ENCODE measurements at places on chromosomes 11 and 22.

DNA sequence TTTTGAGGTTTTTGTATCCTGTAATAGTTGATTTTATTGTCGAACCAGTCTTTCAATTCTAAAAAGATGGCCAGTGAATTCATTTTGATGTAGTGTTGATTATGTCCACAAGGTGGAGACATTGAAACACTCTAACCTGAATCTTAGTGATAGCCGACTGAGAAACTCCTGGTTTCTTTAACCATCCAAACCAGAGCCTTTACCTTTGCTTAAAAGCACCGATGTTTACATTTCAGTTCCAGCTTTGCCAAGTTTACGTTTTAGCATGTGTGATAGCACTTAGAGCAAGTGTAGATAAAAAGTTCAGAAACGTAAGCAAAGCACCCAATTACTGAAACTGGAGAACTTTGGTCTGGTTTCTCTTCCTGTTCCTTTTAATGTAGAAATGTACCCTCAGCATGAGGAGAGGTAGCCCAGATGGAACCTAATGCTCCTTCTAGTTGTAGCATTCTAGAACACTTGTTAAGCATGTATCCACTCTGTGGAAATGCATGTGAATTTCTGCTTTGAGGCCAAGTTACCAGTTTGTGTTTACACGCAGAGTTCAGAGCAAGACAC, 208.6 kb downstream of the DBX1 start:
- DNase-seq = no peak

DNA sequence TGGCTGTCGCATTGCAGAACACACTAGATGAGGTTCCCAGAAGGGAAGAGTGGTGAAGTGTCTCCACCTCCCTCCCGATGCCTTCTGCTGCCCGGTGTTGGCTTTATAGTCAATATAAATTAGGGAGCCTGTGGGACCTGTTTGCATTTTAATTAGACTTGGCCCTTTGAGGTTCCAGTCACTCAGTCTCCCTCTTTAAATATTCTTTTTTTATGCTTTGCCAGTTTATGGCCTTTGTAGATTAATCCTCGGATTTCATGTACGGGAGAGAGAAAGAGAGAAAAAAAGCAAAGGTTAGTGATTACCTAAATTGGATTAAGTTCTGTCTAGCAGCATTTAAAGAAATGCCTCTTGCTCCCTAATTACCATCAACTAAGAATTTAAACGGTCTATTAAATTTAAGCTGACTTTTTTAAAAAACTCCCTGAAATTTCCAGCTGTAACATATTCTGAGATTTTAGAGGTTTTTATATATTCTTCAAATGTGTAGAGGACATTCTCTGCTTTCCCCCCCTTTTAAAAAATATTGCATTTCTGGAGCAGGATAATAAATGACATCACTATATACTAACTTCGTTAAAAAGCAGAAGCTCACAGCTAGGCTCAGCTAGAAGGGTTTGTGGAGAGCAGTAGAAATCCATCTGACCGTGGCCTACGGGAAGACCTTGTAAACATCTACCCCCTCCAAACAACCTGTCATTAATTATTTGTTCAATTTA, 84.4 kb downstream of the PRR5L start:
- DNase-seq = no peak

GRCh38 chr22:35465109-35465701, 65.3 kb downstream of the MCM5 start:
- DNase-seq = no peak

- no peak for DNase-seq
These were observed 13.2 kb downstream of the POLR3H start for GRCh38 chr22:41530890-41531714.

GRCh38 chr22:29580200-29580810, 608 bp downstream of the NIPSNAP1 start:
- DNase-seq = no peak

DNA sequence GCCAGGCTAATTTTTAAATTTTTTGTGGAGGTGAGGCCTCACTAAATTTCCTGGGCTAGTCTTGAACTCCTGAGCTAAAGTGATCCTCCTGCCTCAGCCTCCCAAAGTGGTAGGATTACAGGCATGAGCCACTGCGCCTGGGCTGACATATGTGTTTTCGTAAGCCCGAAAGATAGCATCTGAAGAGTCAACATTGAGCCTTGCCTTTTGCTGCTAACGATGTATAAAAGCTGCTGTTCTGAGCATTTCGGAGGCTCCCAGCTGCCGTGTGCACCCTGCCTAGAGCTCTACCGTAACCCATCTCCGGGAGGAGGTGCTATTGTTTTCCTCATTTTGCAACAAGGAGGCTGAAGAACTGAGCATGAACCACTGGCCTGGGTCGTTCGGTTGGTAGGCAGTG, 18.1 kb upstream of the PPP6R3 start:
- no peak for DNase-seq

DNA sequence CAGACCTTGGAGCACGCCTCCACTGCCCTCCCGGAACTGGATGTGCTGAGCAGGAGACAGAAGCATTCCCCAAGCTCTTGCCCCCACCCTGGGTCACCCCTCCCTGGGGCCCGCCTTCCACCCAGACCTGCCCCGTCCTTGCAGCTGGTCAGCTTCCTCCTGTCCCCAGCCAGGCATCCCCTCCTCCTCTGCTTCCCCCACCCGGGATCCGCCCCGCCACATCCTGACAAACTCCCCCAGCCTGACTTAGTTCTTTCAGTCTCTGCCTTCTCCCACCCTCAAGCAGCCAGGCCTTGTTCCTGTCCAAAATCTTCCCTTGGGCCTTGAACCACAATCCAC, 1.1 kb upstream of the PLXNB2 start:
- no peak for DNase-seq

- no peak for DNase-seq
These were observed 24.1 kb upstream of the TTC36 start for GRCh38 chr11:118503216-118503615.

DNA sequence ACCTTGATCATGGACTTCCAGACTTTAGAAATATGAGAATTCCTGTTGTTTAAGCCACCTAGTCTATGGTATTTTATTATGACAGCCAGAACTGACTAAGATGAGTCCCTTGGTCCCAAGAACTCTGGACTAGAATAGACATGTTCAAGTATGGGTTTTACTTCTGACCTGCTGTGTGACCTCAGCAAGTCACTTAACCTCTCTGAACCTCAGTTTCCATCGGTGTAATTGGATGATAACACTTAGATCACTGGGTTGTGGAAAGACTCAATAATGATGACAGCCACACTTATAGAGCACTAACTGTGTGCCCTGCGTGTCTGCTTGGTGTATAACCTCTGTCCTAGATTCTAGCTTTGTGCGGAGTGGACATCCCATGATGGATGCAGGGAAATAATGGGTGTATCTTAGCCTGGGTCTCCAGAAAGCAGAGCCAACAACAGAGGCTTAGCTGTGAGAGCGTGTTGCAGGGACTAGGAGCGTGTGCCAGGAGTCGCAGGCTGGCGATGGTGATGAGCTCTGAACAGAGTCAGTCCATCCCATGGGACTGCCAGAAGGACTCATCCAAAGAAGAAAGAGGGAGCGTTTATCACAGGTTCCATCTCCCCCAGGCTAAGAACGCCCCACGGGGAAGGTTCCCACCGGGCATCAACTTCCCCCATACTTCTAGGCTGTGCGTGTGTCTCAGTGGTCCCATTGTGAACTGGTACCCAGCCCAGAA, 93.2 kb upstream of the TP53I11 start:
- no peak for DNase-seq

DNA sequence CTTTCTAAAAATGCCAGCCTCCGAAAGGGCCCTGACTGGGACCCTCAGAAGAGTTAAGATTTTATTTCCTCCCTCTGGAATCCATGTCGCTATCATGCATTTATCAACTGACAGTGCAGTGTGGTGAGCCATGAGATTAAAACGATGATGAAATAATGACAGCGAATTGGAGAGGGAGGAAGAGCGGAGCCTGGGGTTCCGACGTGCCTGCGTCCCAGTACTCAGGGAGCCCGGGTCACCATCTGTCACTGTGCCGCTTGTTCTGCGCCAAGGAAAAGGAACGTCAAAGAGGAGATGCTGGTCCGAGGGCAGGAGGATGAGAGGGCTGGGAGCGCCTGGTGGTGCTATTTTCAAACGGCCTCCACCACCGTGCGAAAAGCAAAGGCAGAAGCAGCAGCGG, 46.2 kb downstream of the MACROD1 start:
- no peak for DNase-seq

DNA sequence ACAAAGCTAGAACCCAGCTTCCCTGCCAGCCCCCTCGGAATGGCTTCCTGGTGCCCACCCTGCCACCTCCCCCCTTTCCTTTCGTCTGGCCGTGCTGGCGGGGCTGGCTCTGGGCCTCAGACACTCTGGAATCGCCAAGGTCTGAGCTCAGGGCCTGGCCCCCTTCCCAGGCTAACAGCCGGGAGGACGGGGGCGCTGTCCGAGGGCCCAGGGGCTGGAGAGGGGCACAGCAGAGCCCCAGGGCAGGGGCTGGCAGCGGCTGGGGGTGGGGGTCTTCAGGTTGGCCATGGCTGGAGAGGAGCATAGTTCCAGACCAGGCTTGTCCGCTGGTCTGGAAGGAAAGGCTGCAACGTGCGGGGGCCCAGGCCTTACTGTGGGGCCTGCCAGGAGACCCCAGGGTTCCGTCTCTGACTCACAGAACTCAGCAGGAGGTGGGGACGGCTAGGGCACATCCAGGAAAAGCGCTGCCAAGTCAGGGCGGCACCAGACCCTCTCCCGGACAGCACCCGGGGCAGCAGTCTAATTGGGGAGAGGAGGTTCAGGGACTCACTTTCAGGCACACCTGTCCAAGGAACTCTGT, 861 bp upstream of the LTBP3 start:
- no peak for DNase-seq
